ENCODE measurements at places on chromosomes 1 and 21.

DNA sequence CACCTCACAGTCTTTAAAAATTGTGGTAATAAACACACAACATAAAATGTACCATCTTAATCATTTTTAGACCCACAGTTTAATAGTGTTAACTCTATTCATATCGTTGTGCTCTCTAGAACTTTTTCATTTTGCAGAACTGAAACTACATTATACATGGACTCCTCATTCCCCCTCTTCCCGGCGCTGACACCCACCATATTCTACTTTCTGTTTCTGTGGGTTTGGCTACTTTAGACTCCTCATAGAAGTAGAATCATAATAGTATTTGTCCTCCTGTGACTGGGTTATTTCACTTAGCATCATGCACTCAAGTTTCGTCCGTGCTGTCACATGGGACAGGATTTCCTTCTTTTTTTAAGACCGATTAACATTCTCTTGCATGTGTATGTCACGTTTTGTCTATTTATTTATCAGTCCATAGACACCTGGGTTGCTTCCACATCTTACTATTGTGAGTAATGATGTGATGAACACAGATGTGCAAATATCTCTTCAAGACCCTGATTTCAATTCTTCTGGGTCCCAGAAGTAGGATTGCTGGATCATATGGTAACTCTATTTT lies 62.9 kb upstream of the TMPRSS2 start:
- DNase-seq: no peak

- no peak for DNase-seq
These were observed 174.3 kb downstream of the NEK7 start for GRCh38 chr1:198330982-198331615.

- DNase-seq: peak; percentile 4
These were observed 728 bp downstream of the OTUD7B start for GRCh38 chr1:150009604-150010392.

DNA sequence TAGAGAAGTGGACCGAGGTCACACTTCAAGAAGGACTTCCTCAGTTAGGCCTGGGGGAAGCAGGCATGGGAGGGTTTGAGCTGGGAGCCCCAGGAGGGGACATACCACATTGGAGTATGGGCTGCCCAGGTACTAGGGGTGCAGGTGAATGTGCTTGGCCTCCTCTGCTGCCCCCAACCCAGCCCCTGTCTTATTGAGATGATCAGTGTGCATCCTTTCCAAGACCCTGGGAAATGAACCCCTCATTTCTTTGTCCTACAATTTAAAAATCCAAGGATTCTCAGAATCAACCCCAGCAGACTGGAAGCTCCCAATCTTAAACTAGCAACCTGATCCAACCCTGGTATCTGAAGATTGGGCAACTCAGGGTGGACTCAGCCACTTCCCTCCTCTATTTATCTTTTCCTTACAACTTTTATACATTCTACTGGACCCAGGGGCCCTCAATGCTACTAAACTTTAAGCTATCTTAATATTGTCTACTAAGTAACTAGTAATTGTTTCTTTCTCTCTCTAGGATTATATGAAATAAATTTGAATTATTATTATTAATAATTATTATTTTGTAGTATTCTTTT lies 9.1 kb downstream of the MEX3A start:
- DNase-seq: no peak

GRCh38 chr1:5351366-5351765 lies 640.9 kb downstream of the NPHP4 start:
- no peak for DNase-seq

DNA sequence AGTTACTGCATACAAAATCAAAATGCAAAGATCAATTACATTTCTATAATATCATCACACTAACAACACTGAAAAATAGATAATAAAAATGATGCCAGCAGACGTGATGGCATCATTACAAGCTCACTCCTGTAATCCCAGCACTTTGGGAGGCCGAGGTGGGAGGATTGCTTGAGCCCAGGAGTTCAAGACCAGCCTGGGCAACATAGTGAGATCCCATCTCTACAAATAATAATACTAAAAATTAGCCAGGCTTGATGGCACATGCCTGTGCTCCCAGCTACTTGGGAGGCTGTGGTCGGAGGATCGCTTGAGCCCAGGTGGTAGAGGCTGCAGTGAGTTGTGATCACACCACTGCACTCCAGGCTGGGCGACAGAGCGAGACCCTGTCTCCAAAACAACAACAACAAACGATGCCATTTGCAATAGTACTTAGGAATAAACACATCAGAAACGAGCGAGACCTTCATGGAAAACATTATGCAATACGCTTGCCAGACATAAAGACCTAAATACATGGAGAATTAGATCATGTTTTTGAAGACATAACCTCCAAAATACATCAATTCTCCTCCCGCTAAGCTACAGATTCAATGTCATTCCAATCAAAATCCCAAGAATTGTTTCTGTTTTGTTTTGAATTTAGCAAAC lies 86.6 kb upstream of the ERRFI1 start:
- DNase-seq: no peak

- DNase-seq: no peak
These were observed 40.1 kb downstream of the SYT6 start for GRCh38 chr1:114113411-114114184.

GRCh38 chr21:20968391-20968790 lies 29.8 kb upstream of the NCAM2 start:
- no peak for DNase-seq

GRCh38 chr1:231729544-231729943 lies 103.0 kb downstream of the DISC1 start:
- DNase-seq: no peak

DNA sequence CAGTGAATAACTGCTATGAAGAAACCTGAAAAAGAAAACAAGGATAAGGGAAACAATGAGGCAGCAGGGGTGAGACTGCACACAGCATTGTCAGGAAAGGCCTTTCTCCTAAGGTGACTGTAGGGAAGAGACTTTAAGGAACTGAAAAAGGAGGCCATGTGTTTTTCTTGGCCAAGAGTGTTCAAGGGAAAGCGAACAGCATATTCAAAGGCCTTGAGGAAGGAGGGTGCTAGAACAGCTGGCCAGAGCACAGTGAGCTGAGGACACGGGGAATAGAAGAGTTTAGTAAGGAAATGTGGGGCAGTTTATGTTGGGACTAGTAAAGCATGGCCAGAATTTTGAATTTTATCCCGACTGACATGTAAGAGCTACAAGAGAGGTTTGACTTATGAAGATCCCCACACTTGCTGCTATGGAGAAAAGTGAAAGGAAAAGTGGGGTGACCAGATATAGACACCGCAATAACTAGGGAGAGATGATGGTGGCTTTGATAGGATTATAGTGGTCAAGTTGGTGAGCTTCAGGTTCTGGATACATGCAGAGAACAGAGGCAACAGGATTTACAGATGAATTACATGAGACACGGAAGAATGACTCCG lies 1.4 kb downstream of the RWDD2B start:
- DNase-seq: no peak

- no peak for DNase-seq
These were observed 29.0 kb upstream of the PLA2G2A start for GRCh38 chr1:20008391-20008841.

- no peak for DNase-seq
These were observed 15.9 kb downstream of the PSEN2 start for GRCh38 chr1:226886122-226886901.

GRCh38 chr1:228900886-228901392 lies 165.7 kb downstream of the RHOU start:
- no peak for DNase-seq

- no peak for DNase-seq
These were observed 60.8 kb upstream of the KCNJ15 start for GRCh38 chr21:38196036-38196435.

GRCh38 chr21:25639551-25640201 lies 618 bp downstream of the JAM2 start:
- DNase-seq: peak; percentile 23

GRCh38 chr1:62050165-62050564 lies 144.5 kb upstream of the L1TD1 start:
- no peak for DNase-seq

- no peak for DNase-seq
These were observed 28.4 kb downstream of the RRP1B start for GRCh38 chr21:43687566-43688399.

GRCh38 chr1:43708002-43708410 lies 670 bp downstream of the ST3GAL3 start:
- no peak for DNase-seq

GRCh38 chr1:155006601-155007101 lies 4.0 kb downstream of the ZBTB7B start:
- no peak for DNase-seq

Data from T-helper 9 cell (primary cell).